ENCODE measurements at places on chromosomes 3 and 15.
A peak's percentile ranks its signal among the peaks of the same experiment; 100 is the strongest.

DNA sequence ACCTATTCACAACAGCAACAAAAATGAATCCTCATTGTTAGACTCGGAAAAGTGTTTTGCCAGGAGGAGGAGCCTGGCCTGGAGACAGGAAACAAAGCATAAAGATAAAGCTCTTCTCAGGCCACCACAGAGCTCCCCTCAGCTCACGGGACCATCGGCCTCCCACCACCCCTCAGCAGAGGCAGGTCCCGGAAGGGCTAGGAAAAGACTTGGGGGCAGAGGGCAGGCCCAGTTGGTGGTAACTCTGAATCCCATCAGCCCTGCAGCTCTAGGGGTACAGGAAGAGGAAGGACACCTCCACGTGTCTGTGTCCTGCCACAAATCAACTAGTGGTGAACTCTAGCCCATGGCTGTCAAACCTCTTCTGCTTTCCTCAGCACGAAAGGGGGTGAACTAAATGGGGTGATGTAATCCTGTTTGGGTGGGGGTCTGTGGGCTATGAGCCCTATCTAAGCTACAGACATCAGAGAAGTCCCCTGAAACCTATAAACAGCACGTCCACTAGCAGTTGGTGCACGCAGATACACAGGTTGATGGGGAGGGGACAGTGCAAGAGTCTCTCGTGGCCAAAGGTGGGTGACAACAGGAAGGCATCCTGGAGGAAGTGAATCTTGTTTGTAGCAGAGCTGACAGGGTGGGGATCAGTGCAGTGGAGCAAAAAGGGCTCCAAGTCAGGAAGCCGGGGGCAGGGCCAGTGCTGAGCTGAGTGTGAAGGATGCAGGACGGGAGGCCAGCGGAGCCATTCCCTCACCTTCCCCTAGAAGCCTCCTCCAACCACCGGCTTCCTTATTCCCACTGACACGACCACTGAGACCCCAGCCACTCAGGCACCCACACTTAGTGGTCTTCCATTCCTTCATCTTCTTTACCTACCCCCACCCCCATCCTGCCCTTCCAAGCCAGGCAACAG is 111.1 kb upstream of the HACD2 start:
- no peak for DNase-seq

DNA sequence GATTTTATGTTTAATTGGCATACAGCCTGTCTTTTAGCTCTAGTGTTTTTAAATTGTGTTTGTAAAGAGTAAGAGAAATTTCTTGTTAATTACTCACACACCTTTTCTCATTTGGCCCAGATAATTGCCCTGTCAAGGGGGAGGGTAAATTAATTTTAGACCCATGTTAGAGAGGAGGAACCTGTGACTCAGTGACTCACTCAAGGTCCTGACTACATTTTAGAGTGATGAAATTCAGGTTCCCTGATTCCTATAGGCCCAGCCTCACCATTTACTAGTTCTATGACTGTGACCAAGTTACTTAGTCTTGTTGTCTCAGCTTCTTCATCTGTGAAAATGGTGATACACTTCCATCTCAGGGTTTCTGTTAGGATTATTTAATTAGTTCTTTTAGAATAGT is 125.2 kb upstream of the DPH6 start:
- peak; percentile 47 for DNase-seq

- DNase-seq = no peak
Observed at GRCh38 chr15:75249726-75250125, 8.4 kb upstream of the GOLGA6C start.

- no peak for DNase-seq
Observed at GRCh38 chr3:197528190-197528589, 27.6 kb downstream of the BDH1 start.

DNA sequence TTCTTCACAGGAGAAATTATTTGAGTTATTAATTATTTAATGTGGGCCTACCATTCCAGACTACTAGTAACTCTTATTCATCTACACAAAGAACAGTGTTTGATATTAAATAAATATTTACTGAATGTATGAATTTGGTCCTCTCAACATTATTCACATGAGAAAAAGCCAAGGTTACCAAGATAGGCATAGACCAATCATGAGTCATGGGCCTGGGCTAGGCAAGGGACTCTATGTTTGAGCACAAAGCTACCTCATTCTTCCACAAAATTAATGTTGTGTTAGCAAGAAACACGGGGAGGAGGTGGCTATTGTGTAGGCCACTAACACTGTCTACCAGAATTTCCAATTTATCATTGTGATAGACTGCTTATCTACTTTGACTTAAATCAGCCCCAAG is 115.7 kb downstream of the SERPINI1 start:
- peak; percentile 63 for DNase-seq

DNA sequence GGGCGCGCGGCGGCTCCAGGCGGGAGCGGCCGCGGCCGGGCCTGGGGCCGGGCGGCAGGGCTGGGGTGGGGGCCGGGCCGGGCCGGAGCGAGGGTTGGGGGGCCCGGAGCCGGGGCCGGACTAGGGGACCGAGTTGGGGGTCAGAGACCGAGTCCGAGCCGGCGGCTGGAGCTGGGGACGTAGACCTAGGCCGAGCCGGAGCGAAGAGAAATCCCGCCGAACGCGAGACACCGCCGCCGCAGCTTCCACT is 37.3 kb downstream of the HMCES start:
- DNase-seq = no peak

DNA sequence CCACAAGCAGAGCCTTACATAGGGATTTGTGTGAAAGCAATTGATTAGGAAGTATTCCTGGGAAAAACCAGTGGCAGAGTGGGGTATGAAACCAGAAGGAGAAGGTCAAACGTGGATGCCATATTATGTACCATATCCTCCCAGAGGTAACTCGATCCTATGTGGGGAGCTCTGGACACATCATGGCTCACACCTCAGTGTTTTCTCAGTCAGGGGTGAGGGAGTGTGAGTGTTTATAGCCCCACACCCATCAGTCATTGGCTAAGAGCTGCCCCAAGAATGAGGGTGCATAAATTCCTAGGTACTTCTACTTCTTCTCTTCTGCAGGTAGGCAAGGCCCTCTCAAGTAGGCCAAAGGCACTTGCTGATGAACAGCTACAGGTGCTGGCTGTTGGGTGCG is 28.2 kb upstream of the PDZRN3 start:
- DNase-seq = no peak

DNA sequence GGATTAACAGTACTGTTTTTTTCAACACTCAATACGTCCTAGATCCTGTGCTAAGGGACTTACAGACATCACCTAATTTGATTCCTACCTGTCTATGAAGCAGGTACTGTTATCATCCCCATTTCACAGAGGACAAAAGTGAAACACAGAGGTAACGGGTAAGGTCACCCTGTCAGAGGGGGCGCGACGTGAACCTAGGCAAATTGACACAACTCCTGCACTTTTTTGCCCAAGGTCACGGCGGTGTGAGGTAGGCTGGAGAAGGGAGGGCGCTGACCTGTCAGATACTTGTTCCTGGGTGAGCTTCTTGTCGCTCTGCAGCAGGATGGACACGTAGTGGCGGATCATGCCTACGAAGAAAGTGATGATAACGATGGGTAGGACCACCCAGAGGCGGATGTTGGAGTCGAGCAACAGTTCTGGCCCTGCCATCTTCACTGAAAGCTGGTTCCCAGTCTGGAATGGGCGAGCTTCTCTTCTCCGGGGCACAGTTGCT is 363 bp downstream of the EMC3 start:
- DNase-seq = no peak
